Astrocyte of the cerebellum (primary cell): ENCODE measurements at places on chromosomes 2 and 18.

- no peak for DNase-seq
Measured at GRCh38 chr2:73982140-73982617, 2.5 kb upstream of the TET3 start.

DNA sequence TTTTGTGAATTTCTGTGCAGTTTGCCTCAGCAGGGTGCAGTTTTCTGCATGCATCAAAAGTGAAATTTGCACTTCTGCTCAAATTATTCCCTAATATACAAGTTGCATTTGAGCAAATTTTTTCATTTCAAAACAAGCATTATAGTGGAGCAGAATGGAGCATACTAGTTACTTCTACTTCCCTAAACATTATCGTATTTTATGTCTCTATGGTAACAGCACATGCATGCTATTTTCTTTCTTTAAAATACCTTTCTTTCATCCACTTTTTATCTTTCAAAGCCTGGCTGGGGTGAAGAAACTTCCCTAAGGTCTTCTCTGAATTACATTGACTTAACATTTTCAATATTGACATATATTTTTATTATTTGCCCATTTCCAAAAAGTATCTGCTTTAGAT lies 11.2 kb downstream of the RHBDD1 start:
- DNase-seq: no peak

DNA sequence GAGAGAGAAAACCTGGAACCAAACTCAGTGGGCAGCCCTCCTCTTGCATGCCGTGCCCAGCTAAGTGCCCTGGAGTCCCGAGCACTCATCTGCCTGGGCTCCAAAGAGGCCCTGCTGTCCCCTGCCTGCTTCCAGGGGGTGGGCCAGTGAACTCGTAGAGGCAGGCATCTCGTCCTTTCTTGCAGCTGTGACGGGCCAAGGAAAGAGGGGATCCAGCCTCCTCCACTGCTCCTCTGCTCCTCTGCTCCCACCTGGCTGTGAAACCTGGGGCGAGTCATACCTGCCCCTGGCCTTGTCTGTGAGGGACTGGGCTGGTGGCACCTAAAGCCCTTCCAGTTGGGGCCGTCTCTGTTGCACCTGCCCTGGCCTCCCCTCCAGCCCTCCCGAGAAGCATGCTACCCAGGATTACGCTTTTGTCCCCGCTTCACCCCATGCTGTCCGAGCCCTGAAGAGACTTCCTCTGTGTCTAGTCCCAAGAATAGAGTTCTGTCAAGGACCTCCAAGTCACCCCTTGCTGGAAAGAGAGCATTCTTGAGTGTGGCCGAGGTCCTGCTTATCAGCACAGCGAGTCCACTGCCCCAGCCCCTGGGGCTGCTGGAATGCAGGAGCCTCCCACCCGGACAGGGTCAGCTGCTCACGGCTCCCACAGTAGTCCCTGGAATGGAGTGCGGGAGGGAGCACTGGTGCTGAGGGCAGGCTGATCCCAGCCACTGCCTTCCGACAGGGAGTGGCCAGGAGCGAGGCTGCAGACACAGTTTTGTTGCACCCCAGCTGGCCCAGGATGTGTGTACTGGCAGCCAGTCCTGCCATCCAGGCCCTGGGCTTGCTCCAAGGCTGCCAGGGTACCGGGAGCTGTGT lies 14.3 kb downstream of the KCNK3 start:
- DNase-seq: no peak

DNA sequence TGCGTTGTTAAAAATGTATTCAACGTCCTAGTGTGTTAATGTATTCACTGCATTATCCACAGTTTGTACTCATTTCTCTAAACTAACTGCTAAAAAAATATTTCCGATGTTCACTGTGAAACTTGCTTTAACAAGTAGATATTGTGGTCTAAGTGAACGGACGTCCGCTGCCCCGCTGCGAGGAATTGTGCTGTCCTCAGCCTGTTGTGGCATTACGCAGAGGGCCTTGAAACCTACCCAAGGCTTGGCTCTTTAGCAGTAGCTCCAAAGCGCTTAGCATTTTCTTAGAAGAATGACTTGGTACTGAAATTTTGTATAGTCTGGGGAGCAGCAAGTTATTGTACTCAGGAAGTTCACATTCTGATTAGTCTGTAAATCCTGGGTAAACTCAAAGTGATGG lies 136.5 kb upstream of the SP5 start:
- peak; percentile 11 for DNase-seq

- DNase-seq: no peak
Measured at GRCh38 chr2:215851082-215851481, 162.3 kb downstream of the MREG start.

DNA sequence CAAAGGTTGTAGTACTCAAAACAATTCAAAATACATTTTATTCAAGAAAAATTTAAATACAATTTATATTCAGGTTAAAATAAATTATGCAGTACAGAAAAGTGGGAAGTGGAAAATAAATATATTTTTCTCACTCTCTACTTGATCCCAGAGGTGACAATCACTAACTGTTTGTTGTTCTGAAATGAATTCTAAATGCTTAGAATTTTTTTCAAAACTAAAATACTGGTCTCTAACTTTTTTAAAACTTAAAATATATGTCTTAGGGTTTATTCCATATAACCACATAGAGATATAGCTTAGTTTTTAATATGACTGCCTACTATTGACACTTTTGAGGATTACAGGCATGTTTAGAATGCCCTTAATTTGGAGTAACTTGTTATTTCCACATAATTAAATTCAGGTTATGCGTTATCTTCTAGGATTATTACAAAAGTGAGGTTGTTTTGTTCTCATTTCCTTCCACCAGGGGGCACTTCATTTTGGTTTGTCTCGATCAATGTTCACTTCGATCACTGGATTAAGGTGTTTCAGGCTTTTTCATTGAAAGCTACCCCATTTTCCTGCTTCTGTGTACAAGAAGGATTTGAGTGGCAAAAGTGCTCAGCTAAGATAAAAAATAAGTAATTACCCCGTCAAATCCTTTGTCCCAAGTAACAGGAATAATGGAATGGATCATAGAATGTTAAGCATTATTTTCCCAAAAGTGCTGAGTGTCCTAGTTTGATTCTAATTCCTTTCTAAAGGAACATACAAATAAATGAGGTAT lies 27.1 kb upstream of the TFPI start:
- peak; percentile 62 for DNase-seq

DNA sequence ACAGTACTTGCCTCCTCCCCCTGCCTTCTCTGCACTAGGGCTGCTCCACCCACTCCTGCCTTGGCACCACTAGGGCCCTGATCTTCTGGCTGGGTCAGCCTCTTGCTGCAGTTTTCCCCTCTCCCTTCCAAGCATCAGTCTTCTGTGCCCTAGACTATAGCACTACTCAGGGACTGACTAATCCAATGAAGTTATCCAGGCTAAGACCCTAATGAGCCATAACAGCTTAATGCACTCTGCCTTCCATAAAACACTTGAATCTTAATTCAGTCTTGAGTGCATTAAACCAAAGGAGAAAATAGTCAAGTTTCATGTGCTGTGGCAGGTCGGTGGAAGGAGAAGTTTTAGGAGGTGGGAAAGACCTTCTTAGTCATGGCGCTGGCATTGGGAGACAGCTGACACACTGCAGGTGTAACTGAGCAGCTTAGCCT lies 95.7 kb downstream of the BIN1 start:
- DNase-seq: no peak

DNA sequence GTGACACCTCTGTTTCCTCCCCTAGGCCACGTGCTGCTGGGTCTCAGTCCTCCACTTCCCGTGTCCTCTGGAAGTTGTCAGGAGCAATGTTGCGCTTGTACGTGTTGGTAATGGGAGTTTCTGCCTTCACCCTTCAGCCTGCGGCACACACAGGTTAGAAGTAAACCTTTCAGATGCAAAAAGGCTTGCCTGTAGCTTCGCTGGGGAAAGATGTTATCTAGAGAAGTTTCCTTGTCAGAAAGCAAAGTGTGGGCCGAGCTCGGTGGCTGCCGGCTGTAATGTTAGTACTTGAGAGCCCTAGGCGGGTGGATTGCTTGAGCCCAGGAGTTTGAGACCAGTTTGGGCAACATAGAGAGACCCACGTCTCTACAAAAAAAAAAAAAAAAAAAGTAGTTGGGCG lies 16.7 kb downstream of the IL1R2 start:
- no peak for DNase-seq

DNA sequence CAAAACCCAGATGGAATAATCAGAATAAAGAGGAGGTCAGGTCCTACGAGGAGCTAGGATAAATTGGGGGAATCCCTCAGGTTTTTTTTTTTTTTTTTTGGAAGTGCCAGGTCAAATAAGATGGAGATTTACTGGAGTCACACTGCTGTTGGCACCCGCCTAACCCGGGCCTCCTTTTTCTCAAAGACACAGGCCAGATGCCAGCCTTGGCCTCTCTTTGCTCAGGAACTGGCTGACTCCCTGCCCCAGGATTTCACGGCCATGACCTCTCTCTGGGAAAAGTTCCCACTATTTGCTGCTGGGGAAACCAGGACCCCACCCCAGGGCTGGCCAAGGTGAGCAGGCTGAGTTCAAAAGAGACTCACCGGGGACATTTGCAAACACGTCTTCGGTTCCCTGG lies 2.5 kb downstream of the CD8A start:
- DNase-seq: no peak

GRCh38 chr2:187050409-187050998 lies 201.5 kb upstream of the ZSWIM2 start:
- DNase-seq: peak; percentile 1

GRCh38 chr18:11981192-11981542 lies at the start of gene IMPA2:
IMPA2 (plus strand) TSS chr18:11981507; CDS start chr18:11981670, 163 bp downstream.
- DNase-seq: no peak

DNA sequence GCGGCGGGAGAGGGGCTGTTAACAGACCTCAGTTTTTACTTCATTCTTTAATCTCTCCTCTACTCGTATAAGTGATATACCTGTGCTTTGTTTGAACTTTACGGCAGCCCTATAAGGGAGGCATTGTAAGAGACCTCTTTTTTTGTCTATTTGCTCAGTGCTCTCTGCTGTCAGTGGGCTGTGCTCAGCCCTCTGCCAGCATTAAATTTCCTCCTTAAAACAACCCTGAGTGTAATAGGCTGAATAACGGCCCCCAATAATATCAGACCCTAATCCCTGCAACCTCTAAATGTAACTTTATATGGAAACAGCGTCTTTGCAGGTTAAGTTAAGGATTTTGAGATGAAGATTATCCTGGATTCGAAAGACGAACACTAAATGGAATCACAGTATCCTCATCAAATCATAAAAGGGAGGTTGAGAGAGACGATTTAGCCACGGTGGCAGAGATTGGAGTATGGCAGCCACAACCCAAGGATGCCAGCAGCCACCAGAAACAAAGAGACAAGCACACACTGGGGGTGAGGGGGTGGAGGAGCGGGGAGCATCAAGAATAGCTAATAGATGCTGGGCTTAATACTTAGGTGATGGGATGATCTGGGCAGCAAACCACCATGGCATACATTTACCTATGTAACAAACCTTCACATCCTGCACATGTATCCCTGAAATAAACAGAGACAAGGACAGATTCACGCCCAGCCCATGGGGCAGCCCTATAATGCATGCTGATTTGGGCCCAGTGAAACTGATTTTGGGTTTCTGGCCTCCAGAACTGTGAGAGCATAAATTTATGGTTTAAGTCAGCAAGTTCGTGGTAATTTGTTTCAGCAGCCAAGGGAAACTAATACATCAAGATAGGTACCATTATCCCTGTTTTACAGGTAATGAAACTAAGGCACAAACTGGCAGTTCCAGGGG lies 894 bp upstream of the FARSB start:
- DNase-seq: no peak

DNA sequence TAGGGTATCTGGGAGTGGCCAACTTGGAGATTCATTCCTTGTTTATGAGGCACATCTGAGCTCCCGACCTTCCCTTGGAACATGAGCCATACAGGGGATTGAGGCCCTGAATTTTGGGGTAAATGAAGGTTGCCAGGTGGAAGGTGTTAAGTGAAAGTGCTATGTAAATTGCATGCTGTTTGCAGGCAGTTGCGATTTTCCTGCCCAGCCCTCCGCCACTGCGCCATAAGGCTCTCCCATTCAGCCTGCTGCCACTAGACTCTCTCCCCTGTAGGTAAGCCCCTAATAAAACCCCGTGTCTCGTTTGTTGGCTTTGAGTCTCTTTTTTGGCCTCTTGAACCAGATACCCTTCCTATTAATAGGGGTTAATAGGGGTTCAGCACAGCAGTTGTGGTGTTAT lies 33.8 kb downstream of the PCARE start:
- no peak for DNase-seq

- peak; percentile 79 for DNase-seq
Measured at GRCh38 chr2:55986700-55987440, 63.3 kb upstream of the EFEMP1 start.

DNA sequence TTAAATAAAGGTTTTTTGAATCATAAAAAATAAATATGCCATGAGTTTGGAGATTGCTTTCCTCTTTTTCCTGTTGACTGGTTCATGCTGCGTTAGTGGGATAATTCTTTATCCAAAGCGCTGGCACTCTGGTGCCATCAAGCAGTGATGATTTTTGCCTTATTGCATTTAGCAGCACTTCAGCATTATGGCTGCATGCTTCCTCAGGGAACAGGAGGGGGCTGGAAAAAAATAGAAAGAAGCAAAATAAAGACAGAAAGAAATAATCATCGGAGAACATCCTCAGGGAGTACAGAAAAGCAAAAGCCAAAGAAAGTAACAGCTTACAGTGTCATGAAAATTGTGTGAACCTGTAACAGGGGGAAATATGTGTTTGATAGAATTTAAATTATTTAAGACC lies 1408.2 kb upstream of the PIK3C3 start:
- no peak for DNase-seq

DNA sequence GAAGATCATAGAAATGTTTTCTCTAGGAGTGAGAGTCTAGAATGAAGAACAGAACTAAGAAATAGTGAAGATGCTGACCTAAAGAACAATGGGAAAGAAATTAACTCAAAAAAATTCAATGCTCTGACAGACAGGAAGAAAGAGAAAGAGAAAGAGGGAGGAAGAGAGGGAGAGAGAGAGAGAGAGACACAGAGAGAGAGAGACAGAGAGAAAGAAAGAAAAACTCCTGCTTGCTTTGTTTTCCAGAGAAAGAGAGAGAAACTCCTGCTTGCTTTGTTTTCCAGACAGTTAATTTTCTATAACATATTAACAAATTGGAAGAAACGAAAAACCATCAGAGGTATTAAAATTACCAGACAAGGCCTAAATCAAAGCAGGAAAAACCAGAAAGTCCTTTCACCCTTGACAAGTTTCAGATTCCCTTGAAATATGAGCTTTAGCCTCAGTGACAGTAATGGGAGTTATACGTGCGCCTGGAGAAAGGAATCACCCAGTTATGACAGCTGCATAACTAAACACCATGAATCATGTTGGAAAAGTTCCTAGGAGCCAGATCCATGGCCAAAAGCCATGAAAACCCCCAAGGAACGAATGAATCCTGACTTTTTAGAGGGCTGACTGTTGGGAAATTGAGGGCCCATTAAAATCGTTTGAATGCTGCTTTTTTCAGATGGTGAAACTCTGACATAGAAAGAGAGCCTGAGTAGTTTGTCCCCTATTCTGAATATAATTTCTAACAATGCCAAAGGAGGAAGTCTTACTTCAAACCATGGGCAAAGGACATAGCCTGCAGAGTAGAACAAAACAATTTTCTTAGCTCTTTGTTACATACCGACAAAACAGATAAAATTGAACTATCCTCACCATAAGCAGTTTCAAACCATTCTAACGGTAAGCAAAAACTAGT lies 228.6 kb upstream of the CHST9 start:
- peak; percentile 74 for DNase-seq
